Stimulated activated CD8-positive, alpha-beta memory T cell treated with anti-CD3 and anti-CD28 coated beads, Interleukin-4, amount 100 ng/mL, for 4 hours (primary cell): ENCODE measurements at places on chromosomes 7 and 10.

GRCh38 chr10:84269773-84270172 lies 24.9 kb downstream of the RGR start:
- DNase-seq: no peak

DNA sequence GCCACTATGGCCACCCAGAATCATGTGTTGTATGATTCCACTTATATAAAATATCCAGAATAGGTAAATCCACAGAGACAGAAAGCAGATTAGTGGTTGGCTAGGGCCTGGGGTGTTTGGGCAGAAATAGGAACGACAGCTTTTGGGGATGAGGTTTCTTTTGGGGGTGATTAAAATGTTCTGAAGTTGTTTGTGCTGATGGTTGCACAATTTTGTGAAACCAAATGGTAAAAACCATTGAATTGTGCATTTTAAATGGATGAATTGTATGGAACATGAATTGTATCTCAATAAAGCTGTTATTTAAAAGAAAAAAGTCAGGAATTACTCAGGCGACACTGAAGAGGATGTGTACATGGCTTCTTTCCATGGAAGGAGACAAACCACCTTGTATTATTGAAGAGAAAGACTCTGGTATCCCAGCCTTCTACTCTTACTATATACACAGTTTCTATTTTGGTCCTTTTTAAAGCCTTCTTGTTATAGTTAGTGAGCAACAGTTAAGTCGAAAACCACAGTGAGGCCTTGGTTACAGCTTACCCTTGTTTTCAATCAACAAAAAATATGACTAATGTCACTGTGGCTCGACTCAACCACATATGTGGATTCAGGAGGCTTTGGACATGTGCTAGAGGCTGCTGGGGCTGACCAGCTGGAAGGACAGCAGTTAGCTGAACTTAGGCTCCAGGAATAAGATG lies 57.1 kb upstream of the KMT2E start:
- no peak for DNase-seq

DNA sequence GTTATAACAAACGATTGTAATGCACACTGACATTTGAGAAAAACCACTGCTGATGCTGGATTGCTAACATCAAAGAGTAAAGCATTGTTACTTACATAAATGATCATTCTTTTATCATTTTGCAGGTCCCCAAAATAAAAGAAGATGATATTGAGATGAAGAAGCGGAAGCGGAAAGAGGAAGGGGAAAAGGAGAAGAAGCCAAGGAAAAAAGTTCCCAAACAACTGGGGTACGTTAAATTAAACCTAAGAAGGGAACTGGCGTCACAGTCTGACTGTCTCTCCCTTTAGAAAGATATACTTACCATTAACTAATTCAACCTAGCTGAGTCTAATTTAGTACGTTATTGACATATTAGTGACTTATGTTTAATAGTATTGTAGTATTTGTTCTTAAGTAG lies 28.1 kb downstream of the UBN2 start:
- no peak for DNase-seq

- no peak for DNase-seq
Measured at GRCh38 chr7:45885264-45885882, 2.9 kb upstream of the IGFBP1 start.

GRCh38 chr7:30920021-30920583 lies 8.4 kb downstream of the AQP1 start:
- DNase-seq: no peak

DNA sequence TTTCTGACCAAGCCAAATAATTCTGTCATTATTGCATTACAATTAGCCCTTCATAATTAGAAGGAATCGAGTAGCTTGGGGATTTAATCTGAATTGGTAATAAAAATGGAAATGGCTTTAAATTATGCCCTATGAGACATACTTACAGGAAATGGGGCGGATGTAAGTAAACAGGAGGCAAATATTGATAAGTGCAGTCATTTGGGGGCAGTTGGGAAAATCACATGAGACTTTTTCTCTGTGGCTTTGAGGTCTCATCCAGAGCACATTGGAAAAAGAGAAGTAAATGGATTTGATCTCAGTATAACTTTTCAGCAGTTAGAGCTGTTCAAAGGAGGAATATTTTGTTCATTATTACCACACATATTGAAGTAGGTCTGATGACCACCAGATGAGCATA lies 307.8 kb upstream of the POM121L12 start:
- DNase-seq: no peak

GRCh38 chr7:40310258-40310657 lies 175.5 kb downstream of the SUGCT start:
- DNase-seq: no peak

DNA sequence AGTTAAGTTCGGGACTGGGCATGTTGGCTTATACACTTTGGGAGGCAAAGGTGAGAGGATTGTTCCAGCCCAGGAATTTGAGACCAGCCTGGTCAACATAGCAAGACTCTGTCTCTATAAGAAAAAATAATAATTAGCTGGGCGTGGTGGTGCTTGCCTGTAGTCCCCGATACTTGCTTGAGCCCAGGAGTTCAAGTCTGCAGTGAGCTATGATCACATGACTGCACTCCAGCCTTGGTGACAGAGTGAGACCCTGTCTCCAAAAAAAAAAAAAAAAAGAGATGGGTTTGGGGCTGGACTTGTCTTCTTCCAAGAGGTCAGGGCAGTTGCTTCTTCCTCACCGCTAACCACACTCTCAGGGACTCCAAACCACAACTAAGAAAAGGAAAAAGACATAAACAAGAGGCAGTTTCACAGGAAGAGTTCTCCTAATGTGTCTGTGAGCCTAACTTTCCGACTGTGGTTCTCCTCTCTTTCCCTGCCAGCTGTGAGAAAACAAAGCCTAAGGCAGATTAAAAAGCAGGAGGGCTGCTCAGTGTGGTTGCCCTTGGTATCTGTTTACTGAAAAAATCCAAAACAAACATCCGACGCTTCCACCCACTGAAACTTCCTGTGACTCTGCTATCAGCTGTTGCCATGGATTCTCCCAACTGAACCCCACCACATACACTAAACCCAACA lies 2.4 kb upstream of the SERPINE1 start:
- no peak for DNase-seq

- no peak for DNase-seq
Measured at GRCh38 chr7:41930538-41931262, 227.8 kb upstream of the INHBA start.

DNA sequence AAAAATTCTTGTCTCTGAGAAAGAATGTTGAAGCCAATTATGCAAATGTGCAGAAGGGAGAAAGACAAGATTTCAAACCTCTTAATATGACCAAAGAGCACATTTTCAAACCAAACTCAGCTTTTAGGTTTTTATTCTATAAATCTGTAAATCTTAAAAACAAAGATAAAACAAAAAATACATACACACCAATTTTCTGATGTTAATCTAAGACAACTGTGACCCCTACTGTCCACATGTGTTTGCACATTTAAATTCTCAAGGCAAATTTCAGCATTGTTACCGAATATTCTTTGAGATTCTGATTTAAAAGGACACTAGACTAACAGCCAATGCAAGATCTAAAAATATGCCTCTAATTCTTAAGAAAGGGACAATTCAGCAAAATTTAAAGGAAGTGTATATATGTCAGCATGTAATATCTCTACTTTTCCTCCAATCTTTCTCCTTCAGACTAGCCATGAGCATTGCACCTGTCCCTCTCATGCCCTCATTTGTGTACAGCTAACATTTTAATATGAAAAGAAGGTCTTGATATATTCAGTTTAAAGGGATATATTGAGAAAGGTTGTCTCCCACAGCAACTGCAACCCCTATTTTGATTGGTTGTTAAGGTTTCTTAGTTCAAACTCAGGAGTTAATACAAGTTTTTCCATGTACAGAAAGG lies 417.9 kb downstream of the IPMK start:
- no peak for DNase-seq

DNA sequence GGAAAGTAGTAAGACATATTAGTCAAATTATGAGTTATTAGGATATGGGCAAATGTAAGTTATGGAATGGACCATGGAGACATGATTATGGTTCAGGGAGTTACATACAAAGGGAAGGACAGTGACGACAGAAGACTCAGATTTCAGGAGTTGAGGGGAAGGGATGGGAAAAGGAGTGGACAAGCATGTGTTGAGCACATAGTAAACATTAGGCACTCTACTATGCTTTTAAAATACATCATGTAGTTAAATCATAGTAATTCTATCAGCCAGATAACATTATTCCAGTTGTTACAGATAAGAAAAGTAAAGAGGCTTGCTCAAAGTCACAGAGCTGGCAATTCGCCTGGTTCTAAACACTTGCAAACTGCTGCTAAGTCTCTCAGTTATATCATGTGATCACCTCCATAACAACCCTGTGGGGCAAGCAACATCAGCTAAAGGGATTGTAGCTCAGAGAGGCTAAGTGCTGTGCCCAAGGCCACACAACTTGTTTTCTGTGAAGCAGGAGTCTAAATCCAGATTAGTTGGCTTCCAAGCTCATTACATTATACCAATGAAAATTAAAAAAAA lies 115.2 kb upstream of the MDFIC start:
- no peak for DNase-seq

GRCh38 chr10:33120275-33120674 lies 162.2 kb upstream of the ITGB1 start:
- DNase-seq: no peak

DNA sequence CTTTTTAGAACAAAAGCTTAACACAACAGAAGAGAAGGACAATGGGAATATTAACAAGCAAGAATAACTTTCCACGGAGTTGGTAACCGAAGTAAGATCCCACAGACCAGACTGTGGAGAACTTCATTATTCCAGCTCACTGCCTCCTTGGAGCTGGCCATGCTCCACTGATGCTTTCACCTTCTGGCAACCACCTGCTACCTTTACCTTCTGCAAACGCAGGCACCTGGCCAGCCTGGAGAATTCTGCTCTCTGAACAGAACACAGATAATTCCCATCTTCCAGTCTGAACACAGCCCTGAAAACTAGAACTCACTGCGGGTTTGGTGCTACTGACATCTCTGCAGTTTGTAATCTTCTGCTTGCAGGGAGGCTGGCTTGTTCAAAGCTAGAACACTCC lies 66.5 kb downstream of the JAZF1 start:
- no peak for DNase-seq

DNA sequence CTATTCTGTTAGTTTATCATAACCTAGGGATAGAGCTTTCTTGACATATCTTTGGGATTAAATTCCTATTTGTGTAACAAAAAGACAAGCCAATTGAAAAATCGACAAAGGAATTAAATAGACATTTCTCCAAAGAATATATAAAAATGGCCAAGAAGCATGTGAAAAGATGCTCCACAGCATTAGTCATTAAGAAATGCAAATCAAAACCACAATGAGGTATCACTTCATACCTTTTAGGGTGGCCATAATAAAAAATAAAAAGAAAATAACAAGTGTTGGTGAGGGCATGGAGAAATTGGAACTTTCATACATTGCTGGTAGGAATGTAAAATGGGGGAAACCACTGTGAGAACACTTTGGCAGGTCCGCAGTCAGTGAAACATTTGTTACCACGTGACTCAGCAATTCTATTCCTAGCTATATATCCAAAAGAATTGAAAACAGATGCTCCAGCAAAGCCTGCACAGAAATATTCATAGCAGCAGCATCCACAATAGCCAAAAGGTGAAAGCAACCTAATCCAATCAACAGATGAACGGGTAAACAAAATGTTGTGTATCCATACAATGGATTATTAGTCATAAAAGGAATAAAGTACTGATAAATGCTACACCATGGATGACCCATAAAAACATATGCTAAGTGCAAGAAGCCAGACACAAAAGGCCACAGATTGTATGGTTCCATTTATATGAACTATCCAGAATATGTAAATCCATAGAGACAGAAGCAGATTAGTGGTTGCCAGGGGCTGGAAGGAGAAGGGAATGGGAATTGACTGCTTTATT lies 20.5 kb downstream of the SPAG6 start:
- no peak for DNase-seq

- no peak for DNase-seq
Measured at GRCh38 chr10:68333058-68333395, 299 bp upstream of the PBLD start.

DNA sequence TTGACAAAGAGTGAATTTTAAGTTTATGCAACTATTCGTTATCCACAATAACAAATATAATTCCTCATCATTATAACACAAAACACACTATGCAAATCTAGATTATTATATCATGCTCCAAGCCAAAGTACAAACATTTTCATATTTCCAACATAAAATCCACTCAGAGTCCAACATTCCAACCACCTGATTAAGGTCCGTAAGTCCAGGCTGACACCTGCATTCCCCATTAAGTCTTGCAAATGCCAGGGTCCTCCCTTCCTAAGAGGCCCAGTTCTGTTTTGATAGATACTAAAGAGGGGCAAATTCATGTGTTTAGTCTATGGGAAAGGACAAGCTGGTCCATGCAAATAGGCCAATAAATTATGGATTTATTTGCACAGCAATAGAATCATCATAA lies 206.1 kb downstream of the POU6F2 start:
- no peak for DNase-seq

DNA sequence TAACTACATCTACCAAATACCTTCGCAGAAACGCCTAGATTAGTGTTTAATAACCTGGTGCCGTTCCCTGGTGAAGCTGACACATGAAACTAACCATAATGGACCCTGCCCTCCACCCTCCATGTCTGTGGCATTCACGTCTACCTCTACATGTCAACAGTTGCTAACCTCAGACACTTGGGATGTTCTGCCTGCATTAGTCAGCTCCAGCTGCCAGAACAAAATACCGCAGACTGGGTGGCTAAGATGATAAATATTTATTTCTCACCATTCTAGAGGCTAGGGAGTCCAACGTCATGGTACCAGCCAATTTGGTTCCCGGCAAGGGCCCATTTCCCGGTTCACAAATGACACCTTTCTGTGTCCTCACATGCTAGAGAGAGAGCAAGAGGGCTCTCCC lies 118.5 kb upstream of the CHST15 start:
- no peak for DNase-seq

DNA sequence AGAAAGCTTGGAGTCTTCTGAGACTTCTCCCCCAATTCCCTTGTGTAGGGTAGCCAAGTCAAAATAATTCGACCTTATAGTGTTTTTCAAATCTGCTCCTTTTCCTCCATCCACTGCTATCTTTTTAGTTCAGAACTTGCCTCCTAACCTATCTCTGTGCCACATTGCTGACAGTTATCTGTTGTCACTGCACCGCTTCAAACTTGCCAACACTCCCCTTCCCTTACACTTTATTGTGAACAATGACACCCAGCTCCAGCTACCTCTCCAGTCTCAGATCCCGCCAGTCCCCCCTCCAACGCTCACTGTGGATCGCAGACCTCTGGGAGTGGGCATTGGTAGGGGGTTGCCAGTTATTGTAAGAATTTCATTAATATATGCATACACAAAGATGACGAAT lies 16.3 kb upstream of the HPS1 start:
- DNase-seq: no peak

GRCh38 chr7:106369352-106369751 lies 84.6 kb upstream of the NAMPT start:
- no peak for DNase-seq

DNA sequence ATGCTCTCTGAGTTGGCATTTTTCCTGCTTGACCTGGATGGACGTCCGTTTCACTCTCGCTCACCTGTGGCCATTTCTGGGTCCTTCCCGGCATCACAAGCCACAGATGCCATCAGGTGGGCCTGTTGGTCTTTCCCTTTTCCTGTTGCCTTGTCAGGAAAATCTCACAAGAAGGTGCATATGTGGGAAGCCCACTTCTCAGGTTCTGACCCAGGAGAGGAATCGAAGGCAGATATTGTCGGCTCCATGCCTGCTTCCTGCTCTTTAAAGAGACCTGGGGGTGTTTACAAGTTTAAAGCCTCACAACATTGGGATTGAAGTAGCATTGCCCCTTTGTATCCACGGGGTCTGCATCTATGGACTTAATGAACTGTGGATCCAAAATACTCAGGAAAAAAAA lies 357.9 kb downstream of the RPS24 start:
- DNase-seq: no peak

- no peak for DNase-seq
Measured at GRCh38 chr7:92639213-92639896, 49.2 kb upstream of the FAM133B start.

GRCh38 chr10:26046073-26046700 lies 112.2 kb downstream of the MYO3A start:
- no peak for DNase-seq
